Activated CD4-positive, alpha-beta T cell treated with anti-CD3 and anti-CD28 coated beads, Interleukin-2, amount 10 ng/mL, durations not matched to agents 24 days and 14 days (primary cell): ENCODE measurements at places on chromosomes 16 and 17. TPM values are rescaled to one million over a fixed set of nuclear protein-coding genes. Genes with fewer than 3 reads are reported as not detected.
A peak's percentile ranks its signal among the peaks of the same experiment; 100 is the strongest.

GRCh38 chr17:77768248-77768852 lies 190.2 kb upstream of the TNRC6C start:
- H3K27me3 ChIP-seq: peaks cover 22% of the 10 kb centered on the region
- no peaks in the 10 kb centered on the region for H3K36me3 ChIP-seq
- no peak overlapping the region for H3K4me3 ChIP-seq
- peaks cover 6% of the 10 kb centered on the region for H3K4me1 ChIP-seq
- DNase-seq: no peak

DNA sequence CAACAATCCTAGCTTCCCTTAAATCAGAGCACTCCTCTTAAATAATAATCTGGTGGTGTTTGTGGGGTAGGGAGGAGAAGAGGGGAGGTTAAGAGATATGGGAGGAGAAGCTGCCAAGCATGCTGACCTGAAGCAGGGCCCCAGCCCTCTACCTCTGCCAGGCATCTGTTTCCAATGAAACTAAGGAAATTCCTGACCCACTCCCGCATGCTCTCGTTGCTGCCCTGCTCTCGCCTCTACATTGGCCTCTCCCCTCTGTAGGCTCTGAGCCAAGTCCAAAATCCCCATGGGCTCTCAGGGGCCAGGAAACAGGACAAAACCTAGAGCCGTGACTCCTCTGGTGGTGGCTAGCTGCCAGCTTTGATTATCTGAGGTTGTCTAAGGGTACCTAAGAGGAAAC lies 559.5 kb upstream of the CDH11 start:
- no peak overlapping the region for H3K4me3 ChIP-seq
- H3K27me3 ChIP-seq: no peaks in the 10 kb centered on the region
- no peak for DNase-seq
- H3K27ac ChIP-seq: no peak overlapping the region

- H3K27ac ChIP-seq: no peak overlapping the region
- no peaks in the 10 kb centered on the region for H3K36me3 ChIP-seq
- H3K4me1 ChIP-seq: peaks cover 4% of the 10 kb centered on the region
- H3K27me3 ChIP-seq: peaks cover 25% of the 10 kb centered on the region
- no peak overlapping the region for H3K4me3 ChIP-seq
Measured at GRCh38 chr17:47275245-47275984, 21.8 kb downstream of the ITGB3 start.

DNA sequence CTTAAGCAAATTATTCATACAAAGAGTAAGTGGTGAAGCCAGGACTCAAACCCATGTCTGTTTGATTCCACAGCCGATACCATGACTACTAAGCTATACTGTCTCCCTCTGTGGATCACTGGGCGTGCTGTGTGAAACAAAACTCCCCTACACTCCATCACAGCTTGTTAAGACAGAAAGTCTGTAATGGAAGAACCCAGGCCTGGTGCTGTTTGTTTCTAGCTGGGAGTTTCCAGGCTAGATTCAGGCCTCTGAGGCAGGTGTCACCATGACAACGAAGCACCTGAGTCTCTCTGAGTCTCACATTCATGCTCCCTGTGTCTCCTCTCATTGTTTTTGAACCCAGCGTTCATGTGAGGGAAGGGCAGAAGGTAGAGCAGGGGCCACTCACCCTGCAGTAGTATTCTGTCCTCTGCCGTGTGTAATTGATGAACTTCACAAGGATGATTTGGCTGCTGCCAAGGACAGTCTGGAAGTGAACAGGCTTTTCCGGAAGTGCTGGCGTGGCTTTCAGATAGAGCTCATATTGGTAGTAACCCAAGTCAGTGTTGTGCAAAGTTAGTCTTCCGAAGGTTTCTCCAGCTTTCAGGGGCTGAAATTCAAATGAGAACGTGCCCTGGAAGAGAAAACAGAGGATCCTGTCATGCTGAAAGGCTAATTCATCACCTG lies 8.6 kb upstream of the VAC14 start:
- H3K36me3 ChIP-seq: no peaks in the 10 kb centered on the region
- DNase-seq: peak; percentile 53
- no peak overlapping the region for H3K4me3 ChIP-seq
- H3K27ac ChIP-seq: no peak overlapping the region

GRCh38 chr17:7110617-7111306 lies 3.9 kb downstream of the ASGR2 start:
- no peaks in the 10 kb centered on the region for H3K36me3 ChIP-seq
- H3K27ac ChIP-seq: no peak overlapping the region
- H3K27me3 ChIP-seq: no peaks in the 10 kb centered on the region
- peaks cover 9% of the 10 kb centered on the region for H3K4me1 ChIP-seq

Gene MYCBPAP
- 3.5 TPM in 2 replicates for total RNA-seq

Gene PIPOX
- 1.2 and 1.4 TPM in 2 replicates for total RNA-seq

Gene KCTD11
- 7.0 and 7.6 TPM in 2 replicates for total RNA-seq

Gene RCVRN
- total RNA-seq: not detected in 2 replicates

Gene KRTAP17-1
- total RNA-seq: not detected in 2 replicates

Gene CYB561
- 1.7 and 2.0 TPM in 2 replicates for total RNA-seq

Gene PLA2G10
- not detected in 2 replicates for total RNA-seq
